OCI-M1 (cell line): ENCODE measurements at places on chromosomes 7 and 10.
A peak's percentile ranks its signal among the peaks of the same experiment; 100 is the strongest.

GRCh38 chr10:45427970-45428366, 54.0 kb downstream of the ALOX5 start:
- DNase-seq: no peak

GRCh38 chr7:30450240-30450982, 28.2 kb downstream of the NOD1 start:
- DNase-seq: no peak

DNA sequence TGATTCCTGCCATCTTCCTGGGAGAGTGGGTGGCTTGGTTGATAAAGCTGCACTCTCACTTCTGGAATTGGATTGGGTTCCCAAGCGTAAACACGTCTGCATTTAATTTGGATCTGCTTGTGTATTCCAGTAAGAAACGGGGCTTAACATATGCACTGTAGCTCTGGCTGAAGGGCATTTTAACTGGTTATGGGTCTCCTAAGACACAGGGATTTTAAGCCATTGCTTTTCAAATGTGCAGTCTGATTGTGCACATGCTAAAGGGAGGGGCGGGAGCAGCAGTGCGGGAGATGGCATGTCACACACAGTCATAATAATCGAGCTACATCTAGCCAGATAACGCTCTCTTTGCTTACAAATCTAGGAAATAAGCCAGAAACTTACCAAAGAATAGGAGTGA, 247.3 kb upstream of the LYZL1 start:
- peak; percentile 32 for DNase-seq

- no peak for DNase-seq
Observed at GRCh38 chr10:130936851-130937250, 374.7 kb downstream of the TCERG1L start.

DNA sequence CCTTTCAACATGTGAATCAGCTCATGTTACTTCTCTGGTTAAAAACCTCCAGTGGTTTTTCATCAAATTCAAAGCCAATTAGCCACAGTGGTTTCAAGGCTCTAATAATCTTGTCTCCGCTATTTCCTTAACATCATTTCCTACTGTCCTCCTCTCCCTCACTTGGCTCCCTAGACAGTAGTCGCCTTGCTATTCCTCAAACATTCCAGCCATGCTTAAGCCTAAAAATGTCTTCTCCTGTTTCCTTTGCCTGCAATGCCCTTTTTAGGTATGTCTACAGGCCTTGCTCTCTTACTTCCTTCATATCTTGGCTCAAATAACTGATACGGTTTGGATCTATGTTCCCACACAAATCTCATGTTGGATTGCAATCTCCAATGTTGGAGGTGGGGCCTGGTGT, 779.4 kb upstream of the LRRN3 start:
- DNase-seq: no peak

- DNase-seq: peak; percentile 2
Observed at GRCh38 chr7:155190688-155191087, 107.0 kb upstream of the INSIG1 start.

GRCh38 chr7:29035044-29035740, 77.1 kb upstream of the TRIL start:
- DNase-seq: no peak

DNA sequence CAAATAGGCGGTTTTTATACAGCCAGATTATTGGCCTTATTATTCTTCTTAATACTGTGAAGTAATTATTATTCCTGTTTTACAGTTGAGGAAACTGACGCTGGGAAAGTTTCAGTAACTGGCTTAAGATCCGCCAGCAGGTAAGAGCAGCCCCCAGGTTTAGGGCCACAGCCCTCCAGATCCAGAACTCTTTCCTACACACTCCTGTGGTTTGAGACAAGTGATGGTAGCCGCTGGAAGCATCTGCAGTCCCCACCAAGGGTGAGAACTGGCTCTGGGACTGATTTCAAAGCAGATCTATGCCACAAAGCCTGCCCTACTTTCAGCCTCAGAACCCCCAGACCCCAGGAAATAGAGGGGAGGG, 3.0 kb upstream of the UNC5B start:
- DNase-seq: no peak

- peak; percentile 17 for DNase-seq
Observed at GRCh38 chr7:45568536-45569289, 5.5 kb upstream of the ADCY1 start.
